Aorta (tissue), 5 donors: ENCODE measurements at places on chromosomes 4 and X. TPM values are rescaled to one million over a fixed set of nuclear protein-coding genes. Genes with fewer than 3 reads are reported as not detected.

- no peak for DNase-seq
Measured at GRCh38 chrX:150324035-150324728, 38.9 kb upstream of the MAMLD1 start.

GRCh38 chr4:86256086-86256485 is 103.8 kb downstream of the MAPK10 start:
- DNase-seq, result no peak

GRCh38 chrX:13121020-13121555 is 76.7 kb upstream of the FAM9C start:
- no peak for DNase-seq

GRCh38 chr4:144715230-144715629 is 69.3 kb downstream of the HHIP start:
- DNase-seq, result no peak

DNA sequence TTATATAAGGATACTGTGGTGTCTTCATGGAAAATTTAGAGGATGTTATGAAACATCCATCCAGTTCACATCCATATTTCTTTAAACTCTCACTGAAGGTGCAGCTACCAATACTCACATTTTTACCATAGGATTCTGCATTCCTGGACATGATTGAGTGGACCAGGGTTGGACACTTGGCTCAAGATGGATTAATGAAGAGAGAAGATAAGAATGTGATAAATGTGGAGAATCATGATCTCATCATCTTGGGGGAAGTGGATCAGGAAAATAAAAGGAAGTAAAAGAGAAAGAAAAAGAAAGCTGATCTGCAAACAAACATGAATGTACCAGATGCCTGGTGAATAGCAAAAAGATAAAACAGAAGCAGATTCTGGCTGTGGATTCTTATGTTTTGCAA is 175.4 kb downstream of the NPFFR2 start:
- DNase-seq, result no peak

GRCh38 chr4:55554453-55555030 is 7.8 kb upstream of the CLOCK start:
- no peak for DNase-seq

DNA sequence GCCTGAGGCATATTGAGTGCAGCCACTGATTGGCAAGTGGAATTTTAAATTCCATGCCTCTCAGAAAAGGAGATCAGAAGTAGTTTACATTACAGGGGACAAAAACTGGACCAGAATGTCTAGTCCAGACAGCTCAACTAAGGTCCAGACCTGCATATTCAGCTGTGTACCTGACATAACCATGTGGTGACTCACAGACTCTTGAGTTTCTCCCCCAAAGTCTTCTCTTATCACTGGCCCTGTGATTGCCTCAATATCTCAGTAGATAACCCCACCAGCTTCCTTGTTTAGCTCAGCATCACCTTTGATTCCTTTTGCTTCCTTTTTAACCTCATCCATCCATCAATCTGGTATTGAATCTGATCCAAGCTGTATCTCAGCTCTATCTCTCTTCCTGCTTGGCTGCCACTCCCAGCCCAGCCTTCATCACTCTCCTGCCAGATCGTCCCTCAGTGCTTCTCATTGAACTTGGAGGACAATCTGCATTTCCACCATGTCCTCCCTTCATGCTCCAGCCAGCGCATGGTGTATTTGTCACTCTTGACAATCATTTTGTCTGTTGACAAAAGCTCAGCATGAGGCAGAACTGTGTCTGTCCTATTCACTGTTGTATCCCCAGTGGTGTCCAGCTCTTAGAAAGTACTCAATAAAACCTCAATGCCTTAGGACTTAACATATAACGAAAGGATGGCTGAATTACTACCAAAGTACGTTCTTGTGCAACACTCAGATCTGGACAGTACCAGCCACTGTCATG is 27.8 kb upstream of the SLC2A9 start:
- DNase-seq, result no peak

DNA sequence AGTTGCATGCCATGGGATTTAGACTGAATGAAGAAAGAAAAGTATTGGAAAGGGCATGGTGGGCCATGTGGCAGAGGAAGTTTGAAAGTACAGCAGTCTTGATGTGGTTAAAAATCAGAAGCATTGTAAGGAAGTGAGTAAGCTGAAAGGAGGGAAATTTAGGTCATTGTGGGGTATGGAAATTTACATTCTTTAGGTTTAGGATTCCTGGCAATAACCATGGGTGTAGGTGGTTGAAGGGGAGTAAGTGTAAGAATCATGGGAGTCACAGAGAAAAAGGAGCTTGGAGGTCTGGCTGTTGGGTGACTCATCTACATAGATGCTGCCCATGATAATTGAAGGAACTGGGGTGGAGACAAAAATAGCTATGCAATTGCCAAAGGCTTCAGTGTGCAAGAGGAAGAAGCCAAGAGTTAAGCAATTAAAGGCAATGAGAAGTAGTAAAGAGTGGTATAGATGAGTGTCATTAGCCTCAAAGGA is 243.8 kb upstream of the LDB2 start:
- DNase-seq, result no peak

DNA sequence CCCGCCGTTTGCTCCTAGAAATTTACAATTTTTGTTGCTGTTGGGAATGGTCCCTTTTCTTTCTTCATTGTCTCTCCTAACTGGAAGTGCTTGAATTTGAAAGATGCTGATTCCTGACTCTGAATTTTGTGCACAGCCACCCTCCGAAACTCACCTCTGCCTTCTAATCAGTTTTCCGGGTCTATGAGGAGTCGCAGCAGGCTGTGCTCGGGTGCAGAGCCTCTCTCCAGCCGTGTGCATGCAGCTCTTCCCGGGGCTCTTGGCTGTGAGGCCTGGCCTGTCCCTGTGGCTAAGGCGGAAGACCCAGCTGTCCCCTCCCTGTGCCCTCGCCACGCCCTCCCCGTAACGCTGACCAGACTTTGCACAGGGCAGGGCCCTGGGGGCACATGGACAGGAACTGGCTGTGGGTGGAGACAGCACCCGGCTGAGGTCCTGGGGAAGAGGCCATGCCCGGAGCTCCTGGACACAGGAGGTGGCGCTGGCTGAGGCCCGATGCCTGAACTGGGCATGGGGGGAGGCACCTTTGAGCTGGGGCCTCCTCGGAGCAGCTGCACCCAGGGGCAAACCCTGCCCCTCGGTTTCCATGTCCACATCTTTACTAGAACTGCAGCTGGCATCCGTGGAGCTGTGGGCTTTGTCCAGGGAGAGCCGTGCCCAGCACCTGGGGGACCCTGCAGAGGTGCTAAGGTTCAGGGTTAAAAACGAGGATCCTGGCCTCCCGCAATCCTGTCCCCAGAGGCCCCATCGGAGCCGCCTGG is 32.6 kb upstream of the SPON2 start:
- peak; percentile 69 for DNase-seq

DNA sequence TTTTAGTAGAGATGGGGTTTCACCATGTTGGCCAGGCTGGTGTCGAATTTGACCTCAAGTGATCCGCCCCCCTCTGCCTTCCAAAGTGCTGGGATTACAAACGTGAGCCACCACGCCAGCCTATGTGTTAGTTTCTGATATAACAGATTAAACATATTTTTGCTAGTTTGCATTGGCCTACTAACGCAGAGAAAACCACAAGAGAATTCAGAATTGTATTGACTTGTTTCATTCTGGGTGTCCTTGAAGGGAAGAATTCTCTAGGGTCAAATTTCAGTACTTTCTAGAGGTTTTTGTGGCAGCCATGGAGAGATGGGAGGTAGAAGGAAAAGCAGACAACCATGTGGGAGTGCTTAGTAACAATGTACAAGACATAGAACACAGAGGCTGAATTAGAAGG is 46.1 kb upstream of the BMPR1B start:
- DNase-seq, result no peak

DNA sequence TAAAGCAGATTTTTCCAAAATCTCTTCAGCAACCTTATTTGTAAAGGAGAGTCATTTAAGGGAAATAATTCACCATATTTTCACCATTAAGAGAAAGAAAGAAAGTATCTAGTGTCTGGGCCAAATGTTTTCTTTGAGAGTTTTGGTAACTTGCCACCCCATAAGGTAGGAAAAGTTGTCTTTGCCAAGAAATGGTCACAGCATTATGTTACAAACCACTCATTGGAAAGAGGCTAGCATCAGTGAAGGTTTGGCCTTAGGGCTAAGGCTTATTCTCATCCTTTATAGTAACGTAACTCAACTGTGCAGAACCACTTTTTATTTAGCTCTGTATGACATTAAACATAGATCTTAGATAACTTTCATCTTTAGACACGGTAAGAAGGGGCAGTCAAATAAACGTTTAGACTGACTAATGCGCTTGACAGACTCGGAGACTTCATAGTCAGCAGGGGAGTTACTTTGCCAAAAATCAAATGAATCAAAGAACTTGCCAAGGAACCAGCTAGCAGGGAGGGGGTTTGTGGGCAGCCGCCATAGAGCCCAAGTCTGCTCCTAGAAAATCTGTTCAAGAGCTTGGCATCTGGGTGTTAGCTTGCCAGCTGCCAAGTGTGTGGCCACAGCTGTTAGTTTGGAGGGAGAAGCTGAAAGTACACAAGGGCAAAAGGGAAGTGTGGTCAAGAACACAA is 182.8 kb upstream of the GRID2 start:
- no peak for DNase-seq

GRCh38 chr4:145098675-145099037 is 545 bp downstream of the ABCE1 start:
- no peak for DNase-seq

DNA sequence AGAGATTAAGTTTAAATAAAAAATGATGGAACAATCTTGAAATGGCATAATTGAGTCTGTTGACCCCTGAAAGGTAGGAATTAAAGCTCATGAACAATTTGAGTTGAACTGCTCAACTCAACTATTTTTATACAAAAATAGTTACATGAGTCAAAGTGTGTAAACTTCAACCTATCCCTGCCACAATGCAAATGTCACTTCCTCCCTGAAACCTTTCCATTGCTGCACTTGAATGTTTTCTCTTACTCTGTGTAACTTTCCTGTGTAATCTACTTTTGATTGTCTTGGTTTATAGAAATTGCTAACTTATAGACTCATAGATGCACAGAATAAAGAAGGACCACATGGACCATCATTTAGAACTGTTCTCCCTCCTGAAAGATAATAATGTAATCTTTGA is 218.5 kb downstream of the GBA3 start:
- DNase-seq, result no peak

DNA sequence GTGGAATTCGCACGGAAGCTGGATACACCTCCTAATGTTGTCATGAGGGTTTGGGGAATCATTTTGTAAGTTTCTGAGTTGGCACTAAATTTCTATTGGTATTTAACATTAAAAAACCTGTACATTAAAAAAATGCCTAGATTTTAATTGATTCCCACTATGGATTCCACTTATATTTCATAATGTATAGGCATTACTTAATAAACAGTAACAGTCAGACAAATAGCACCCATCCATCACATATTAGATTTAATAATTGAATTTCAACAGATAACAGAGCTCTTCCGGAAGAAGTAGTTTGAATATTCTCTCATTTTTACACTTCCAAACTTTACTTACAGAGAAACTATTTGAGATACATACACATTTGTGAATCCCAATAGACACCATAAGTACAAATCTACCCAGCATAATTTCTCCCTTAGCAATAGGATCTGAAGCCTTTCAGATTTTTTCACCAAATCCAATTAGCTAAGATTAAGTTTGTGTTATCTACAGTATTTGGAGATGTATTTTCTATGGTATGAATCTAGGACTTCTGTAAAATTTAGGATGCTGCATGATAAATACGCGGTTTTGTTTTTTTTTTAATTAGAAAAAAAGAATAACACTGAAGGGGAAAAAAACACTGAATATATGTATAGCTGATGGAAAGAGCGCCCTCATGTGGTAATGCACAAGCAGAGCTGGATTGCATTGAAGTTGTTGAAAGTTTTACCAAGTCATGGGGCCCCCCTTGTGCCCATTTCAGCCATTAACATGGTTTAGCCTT is 12.2 kb upstream of the ODAM start:
- no peak for DNase-seq

DNA sequence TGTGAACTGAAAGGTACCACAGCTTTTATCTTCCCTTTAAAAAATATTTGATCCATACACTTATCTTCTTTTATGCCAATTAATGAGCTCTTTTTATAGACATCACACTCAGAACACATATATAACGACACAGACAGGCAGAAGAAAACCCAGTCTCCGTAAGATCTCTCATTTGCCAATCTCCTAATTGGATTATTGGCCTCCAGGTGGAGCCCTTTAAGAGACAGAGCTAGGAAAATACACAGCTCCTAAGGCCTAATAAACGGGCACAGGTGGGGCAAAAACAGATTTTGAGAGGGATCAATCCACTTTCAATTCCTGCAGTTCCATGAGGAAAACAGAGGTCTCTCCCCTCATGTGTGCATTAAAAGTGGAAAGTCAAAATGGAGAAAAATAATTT is 1495.4 kb downstream of the RPA4 start:
- no peak for DNase-seq

- DNase-seq, result no peak
Measured at GRCh38 chrX:131235768-131236545, 53.1 kb downstream of the IGSF1 start.

- DNase-seq, result no peak
Measured at GRCh38 chr4:57044996-57045395, 65.2 kb downstream of the IGFBP7 start.

- no peak for DNase-seq
Measured at GRCh38 chr4:98963538-98964433, 31.7 kb upstream of the METAP1 start.

DNA sequence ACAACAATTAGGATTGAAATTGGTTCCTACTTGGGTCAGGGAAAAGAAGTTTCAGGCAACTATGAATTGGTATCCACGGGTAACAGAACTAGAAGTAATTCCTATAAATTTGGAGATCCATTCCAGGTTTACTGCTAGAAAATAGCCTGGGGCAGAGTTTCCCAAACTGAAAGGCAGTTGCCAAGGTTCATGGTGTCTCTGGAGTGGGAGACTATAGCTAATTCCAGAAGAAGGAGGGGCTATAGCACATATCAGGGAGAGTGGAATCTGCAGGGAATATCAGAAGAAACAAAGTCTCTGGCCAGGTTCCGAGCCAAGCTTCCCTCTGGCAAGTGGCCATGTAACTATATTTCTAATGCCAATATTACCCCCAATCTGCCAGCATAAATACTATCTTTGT is 166.3 kb downstream of the GALNTL6 start:
- DNase-seq, result no peak

DNA sequence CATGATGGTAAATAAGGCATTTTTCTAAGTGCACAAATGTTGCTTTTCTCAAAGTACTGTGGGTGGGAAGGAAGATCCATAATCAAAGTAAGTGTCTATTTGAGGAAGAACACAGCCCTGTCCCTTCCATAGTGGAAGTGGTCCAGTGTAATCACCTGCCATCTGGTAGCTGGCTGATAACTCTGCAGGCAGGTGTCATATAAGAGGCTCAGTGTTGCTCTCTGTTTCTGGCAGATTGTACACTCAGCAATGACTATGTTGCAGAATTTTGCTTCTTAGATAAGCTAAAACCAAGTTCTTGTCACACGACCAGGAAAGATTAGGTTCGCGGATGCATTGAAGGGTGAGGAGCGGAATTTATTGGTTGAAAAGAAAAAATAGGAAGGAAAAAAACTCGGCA is 20.9 kb downstream of the SAGE1 start:
- no peak for DNase-seq

Gene POU4F2
- total RNA-seq, result not detected

Gene TCEAL2
- 20.5 TPM for total RNA-seq

Gene PASD1
- not detected for total RNA-seq

Gene ARSJ
- total RNA-seq, result 42.4 TPM

Gene MAGEA11
- not detected for total RNA-seq

Gene FAM156A
- 14.7 TPM for total RNA-seq

Gene NPFFR2
- total RNA-seq, result not detected

Gene ADGRG4
- total RNA-seq, result 0.32 TPM

Gene MAGEA2
- total RNA-seq, result not detected
